ENCODE measurements at places on chromosomes 16 and 17.
A peak's percentile ranks its signal among the peaks of the same experiment; 100 is the strongest.

DNA sequence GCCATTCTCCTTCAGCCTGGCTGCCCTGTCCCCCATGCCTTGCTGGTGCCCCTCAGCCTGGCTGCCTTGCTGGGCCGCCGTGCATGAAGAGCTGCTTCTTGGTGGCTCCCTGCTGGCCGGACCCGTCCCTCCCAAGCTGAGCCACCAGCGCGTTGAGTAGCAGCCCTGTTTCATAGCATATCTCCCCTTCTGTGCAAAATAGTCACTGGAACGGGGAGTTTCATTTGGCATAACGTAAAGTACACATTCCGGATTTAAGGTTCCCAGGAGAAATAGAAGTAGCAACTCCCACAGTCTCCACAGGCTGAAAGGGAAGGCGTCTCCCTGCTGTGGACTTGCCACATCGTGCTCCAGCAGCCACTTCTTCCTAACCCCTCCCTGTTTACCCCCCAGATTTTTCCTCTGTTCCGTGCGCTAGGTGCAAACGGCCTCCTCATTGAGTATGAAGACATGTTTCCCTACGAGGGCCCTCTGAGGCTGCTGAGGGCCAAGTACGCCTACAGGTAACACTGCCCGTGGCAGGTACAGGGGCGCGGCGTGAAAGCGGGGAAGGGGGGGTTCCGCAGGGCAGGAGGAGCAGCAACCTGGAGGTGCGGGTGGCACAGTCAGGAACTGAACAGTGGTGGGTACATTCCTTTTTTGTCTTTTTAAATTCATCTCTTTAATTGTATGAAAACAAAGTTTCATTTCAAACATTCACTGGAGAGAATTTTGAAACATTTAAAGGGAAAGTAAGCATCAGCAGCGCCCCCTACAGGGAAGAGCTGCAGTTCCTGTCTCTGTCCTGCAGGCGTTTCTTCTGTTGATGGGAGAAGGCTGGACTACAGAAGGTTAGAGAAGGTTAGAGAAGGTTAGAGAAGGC is 5.8 kb upstream of the OGFOD3 start:
- DNase-seq: peak; percentile 27

DNA sequence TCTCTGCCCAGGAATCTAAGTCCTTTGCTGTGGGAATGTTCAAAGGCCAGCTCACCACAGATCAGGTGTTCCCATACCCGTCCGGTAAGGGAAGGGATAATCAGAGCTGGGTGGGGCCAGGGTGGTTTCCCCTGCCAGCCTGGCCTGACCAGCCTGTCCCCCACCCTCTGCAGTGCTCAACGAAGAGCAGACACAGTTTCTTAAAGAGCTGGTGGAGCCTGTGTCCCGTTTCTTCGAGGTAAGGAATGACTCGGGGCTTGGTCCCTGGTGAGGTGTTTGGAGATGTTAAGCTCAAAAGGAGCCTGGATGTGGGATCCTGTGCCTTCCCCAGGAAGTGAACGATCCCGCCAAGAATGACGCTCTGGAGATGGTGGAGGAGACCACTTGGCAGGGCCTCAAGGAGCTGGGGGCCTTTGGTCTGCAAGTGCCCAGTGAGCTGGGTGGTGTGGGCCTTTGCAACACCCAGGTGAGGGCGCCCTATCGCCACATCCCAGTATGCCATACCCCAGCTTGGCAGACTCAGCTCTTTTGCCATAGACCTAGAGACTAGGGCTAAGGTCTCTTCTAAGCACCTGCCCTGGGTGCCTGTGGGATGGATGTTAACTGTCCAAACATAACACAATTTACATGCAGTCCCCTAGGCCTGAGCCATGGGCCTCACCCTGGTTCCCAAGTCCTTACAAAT is 997 bp downstream of the ACADVL start:
- DNase-seq: peak; percentile 57

DNA sequence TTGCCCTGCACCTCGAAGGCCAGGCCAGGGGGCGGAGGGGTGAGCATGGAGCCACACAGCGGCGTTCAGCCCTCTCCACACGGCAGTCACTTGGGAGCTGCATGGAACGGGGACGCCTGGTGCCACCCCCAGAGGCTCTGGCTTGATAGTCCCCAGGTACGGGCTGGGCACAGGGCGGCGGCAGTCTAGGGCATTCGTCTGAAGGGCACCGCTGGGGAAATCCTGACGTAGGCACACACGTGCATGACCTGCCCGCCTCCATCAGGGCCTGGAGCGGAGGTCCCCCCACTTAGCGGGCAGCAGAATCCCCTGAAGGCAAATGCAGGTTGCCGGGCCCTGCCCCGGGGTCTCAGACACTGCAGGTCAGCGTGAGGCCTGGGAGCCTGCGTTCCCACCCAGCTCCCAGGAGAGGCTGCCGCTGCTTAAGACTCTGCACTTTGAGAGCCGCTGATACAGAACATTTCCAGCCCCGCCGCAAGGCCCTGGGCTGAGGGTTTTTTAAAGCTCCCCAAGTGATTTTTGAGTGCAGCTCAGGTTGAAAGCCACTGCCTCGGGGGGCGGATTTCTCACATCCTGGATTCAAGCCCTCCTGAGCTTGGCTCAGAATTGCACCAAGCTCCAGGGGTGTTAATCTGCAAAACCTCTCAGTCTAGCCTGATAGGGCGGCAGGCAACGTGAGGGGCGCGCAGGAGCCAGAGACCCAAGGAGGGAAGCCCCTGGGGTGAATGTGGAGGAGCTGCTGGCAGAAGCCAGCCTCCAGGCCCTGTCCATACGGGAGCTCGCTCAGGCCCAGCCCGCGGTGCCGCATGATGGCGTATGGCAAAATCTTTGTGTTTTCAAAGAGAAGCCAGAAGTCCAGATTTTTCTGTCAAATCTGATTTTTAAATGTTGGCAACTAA is 182.3 kb upstream of the GSE1 start:
- no peak for DNase-seq

DNA sequence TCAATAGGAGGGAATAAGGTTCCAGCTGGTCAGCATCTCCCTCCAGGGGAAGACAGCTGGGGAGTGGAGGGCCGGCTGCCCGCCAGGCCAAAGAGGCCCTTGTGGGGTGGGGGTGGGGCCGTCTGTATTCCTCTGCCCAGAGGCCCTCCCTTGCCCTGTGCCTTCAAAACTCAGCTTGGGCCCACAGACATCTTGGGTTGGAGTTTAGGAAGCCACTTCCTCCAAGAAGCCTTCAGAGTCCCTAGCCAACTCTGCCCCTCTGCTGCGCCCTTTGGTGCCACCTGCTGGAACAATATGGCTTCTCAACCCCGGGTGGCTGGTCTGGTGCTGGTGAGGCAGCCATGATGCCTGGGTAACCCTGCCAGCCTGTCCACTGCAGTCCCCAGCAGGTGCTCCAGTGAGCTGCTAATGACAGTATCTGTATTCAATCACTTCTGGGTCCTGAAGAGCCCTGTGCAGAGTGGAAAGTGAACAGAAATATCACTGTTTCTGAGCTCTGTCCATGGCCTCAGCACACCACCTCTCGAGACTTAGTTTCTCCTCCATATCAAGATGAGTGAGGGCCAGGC is 16.7 kb downstream of the HSD11B2 start:
- DNase-seq: peak; percentile 28

DNA sequence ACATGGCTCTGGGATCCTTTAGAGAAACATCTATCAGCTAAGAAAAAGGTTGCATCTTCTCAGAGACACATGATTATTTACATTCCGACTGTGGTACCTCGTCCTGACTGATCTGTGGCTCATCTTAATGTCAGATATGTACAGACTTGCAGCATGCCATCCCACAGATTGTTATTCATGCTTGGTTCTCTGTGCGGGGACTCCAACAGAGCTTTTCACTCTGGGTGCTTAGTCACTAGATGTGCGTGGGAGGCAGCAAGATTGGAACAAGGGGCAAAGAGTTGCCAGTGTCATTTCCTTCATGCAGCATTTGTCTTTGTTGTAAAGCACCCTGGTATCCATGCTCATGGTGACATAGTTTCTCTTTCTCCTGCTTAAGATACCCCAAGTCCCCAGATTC is 179.1 kb upstream of the CACNG5 start:
- peak; percentile 32 for DNase-seq

GRCh38 chr17:57125406-57125805 is 40.4 kb downstream of the AKAP1 start:
- DNase-seq: no peak

DNA sequence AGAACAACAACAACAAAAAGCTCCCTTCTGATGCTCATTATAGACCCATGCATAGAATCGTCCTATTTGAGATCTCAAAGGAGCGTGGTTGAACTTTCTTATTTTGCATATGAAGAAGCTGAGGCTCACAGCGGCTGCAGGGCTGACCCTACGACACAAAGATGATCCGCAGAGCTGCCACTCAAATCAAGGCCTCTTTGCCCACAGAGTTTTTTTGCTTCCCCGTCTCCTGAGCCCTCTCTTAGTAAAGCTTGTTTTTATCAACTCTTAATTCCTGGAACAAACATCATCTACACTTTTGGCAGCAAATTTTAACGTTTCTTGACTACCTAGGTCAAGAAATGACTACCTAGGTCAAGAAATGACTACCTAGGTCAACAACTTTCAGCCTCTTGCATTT is 73.7 kb downstream of the C16orf95 start:
- no peak for DNase-seq

Data from fibroblast of upper back skin (primary cell).